ENCODE measurements at places on chromosomes 2 and 18. TPM values are rescaled to one million over a fixed set of nuclear protein-coding genes. Genes with fewer than 3 reads are reported as not detected.

ELAC1 gene
- 6.1 TPM for total RNA-seq

CFAP65 gene
- not detected for total RNA-seq

CENPA gene
- total RNA-seq, result 17.1 TPM

GRHL1 gene
- total RNA-seq, result 0.76 TPM

ABCA12 gene
- total RNA-seq, result not detected

AGXT gene
- not detected for total RNA-seq

CRACDL gene
- total RNA-seq, result 3.0 TPM

Measured in dermis microvascular lymphatic vessel endothelial cell (primary cell).